NCI-H524 treated with DMSO at 0.1 percent for 48 hours (cell line): ENCODE measurements at places on chromosomes 6 and 20.

DNA sequence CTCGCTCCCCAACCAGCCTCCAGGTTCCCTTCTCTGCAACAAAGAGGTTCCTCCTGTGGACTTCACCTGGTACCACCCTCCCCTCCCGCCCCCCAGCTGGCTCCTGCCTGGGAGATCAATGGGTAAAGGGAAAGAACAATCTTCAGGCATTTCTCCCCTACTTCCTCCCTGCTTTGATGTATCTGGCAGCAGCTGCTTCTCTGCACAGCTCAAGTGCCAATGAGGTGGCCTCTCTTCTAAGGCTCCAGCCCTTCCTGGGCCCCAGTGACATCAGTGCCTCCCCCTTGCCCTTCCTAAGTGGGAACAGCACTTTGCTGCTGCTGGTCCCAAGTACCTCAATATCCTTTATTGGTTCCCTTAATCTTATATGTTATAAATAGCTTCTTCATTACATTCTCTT is 23.5 kb downstream of the MOCS1 start:
- no peak for DNase-seq

- DNase-seq, result no peak
Observed at GRCh38 chr6:8526624-8527023, 91.3 kb upstream of the SLC35B3 start.

DNA sequence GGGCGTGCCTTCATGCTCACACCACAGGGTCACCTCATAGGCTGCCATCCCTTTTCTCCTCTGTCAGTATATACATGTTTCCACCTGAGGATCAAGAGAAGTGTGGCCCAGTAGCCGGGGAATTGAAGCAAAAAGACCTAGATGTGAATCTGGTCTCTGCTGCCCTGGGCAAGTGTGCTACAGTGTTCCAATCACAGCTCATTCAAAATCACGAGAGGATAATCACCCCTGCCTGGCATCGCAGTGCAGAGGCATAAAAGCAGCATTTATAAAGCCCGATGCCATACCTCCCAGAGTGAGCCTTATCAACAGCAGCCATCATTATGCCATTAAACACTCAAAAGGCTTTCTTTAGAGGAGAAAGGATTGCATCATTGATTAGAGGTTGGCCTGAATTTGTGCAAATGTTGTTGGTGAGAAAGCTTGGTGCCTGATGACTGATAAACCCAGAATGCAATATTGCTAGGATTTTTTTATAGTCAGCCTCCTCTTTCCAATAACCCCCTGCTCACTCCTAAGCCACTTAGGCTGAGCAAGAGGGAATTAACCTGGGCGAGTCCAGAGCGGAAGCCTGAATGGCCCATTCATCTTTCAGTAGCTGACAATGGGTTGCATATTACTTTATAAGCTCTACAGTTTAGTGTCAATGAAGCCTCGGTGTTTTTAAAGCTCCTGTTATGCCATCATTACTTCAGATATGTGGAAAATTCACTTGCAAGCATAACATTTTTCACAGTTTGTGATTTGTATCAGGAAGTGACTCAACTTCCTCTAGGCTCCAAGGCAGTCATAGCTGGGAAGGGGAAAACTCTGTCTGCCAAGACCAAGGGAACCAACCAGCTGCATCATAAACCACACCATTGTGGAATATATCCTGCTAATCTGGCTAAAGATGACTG is 92.5 kb upstream of the NXT1 start:
- no peak for DNase-seq

DNA sequence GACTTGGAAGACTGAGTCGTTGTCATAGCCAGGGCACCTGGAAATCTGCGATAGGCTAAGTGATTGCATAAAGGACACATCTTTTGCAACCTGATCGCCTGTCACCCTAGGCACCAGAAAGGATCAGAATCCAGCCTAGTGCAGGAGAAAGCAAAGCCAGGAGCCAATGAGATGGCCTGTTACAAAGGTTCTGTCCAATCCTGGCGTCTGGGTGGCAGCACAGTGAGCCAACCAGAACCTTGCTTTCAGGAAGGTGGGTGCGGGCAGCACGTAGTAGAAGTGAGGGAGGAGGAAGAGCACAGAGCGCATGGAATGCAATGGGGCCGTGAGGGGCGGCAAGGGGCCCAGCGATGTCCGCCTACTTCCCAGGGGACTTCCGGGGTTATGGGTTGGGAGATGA is 120.4 kb upstream of the GGTLC1 start:
- no peak for DNase-seq

GRCh38 chr20:61757-62156 is 25.7 kb upstream of the DEFB125 start:
- DNase-seq, result no peak

DNA sequence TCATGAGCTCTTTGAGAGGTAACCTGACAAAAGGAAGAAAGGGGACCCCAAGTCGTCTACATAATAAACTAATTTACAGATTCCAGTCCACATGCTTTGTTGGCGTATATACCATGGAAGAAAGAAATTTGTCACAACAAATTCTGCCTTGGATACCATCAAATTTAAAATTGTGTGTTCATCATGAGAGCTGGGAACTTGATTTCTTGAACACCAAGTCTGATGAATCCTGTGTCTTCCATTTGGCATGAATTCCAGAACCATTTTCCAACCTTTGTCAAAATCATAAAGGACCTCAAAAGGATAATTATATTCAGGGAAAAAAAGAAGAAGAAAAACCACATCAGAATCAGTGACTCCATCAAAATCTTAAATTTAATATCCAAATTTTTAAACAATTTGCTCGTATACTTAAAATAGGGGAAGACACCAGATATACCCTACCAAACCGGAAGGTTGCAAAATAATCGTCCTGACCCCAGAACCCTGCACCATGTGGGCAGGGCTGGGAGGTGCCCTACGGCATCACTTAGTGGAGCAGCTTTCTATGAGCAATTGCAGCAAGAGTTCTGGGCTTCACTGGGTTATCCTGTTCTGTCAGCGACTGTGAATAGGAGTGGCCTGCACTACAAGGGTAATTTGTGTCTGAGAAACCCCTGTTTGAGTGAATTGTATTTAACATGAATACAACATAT is 74.1 kb upstream of the INSM1 start:
- DNase-seq, result no peak

- DNase-seq, result no peak
Observed at GRCh38 chr20:51306081-51306480, 236.4 kb downstream of the NFATC2 start.

DNA sequence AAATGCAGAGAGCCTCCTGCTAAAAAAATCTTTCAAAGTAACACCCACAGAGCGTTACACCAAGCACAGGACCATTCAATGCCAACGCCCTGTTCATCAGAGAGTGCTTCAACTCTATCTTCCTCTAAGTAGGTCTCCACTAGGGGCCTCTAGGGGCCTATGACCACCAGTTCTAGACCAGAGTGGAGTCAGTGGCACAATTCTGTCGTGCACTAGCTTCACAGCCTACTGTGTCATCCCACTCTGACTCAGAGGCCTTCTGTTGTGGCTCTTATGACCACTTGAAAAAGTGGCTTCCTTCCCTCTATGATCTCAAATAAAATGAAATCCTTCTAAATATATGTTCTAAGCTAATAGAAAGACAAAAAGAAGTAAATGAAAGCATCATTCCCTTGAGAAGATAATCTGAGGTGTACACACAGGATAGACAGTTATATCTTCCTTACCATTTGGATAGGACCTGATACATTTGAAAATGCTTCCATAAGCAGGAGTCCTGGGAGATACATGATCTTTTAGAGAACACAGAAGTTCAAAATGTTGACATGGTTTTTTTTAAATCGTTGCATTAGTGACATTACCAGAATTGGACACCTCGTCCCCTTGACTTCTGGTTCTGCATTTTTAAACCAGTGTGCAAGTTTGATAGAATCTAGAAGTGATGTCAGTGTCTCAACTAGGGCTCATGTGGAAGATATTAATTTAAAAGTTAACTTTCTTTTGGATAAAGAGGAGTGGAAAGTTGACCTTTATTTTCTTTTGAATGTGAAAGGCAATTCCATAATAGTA is 151.9 kb downstream of the SH3BGRL2 start:
- DNase-seq, result no peak

- no peak for DNase-seq
Observed at GRCh38 chr6:143647191-143647590, 30.6 kb upstream of the PHACTR2 start.

GRCh38 chr20:22523499-22524392 is 60.6 kb downstream of the FOXA2 start:
- no peak for DNase-seq

DNA sequence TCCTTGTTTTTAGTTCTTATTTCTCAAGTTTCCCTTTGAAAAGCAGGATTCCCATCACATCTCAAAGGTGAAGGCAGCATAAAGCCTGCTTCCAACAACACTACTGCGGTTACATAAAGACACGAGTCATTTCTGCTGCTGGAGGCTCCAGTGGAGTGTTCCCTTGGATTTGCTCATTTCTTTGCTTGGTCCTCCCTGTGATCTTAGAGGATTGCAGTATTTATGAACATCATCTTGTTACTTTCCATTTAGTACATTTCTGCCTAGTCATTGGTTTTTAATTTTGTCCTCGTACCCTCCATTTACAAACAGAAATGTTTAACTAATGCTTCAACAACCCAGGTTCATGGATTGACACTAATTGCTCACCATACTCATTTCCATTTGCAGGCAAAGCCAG is 298.8 kb downstream of the ZNF217 start:
- DNase-seq, result no peak

- DNase-seq, result no peak
Observed at GRCh38 chr6:164108869-164109769, 694.6 kb downstream of the QKI start.

DNA sequence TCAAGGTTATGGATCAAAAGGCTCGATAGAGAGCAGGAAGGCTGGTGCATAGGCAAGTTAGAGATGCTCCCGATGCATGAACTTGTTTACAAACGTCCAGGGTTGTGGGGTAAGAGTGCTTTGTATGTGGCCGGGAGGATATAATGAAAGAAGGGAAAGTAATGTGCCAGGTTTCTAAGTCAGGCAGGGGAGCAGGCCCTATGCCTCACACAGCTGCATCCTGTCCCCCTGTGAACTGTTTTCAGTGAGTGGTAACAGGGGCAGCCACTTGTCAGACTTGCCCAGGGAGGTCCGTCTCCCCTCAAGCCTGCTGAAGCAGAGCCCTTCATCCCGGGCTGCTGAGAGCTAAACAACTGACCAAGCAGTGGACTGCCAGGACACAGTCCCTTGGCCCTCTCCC is 19.4 kb downstream of the KCNK5 start:
- no peak for DNase-seq

GRCh38 chr20:14744723-14745122 is 407.3 kb upstream of the FLRT3 start:
- DNase-seq, result no peak

DNA sequence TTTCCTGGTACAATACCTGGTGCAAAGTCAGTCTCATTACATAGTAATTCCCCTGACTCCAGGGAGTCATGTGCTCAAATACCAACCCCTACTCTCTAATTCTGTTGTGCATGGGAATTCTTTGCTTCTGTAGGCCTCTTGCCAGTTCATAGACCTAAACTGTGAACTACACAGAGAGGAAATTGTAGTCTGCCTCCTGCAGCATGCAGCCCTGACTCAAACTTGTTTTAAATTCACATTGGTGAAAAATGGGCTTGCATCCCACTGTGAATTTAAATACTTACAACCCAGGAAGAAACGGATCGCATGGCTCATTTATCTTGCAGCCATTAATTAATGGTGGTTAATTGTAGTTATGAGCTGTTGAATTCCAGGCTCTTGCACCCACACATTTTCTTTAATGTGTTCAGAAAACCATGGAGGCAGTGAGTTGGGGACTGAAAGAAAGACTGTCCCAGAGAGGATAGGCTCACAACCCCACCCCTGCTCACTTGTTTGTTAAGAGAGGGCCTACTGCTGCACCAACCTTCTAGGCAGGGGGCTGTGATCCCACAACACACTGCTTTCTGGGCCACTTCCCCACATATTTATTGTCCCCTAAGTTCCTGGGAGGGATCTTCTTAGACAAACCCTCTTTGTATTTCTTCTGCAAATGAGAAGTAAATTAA is 579.1 kb downstream of the DHX35 start:
- no peak for DNase-seq

GRCh38 chr6:145882121-145882531 is 67.5 kb upstream of the FBXO30 start:
- no peak for DNase-seq

GRCh38 chr6:167702241-167702827 is 124.4 kb upstream of the AFDN start:
- DNase-seq, result no peak

- DNase-seq, result no peak
Observed at GRCh38 chr20:3889489-3890397, 556 bp downstream of the PANK2 start.
